Left ventricle myocardium superior (tissue), 1 donor: ENCODE measurements at places on chromosomes 16 and 17.

DNA sequence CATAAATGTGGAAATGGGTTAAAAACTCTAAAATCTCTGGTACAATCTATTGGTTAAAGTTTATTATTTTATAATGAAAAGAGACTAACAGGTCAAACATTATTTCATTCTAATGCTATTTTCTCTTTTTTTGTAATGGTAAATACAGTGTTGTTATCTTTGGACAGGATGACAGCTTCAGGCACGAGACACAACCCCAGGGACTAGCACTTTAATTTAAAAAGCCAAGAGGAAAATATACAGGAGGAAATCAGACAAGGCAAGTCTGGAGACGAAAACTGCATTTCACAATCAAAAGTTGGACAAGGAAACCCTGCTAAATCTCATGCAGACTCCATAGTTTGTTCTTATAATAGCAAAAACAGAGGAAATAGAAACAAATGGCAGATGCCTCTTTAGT is 589.1 kb upstream of the CDH8 start:
- no peak for DNase-seq

GRCh38 chr17:11144358-11145233 is 96.4 kb upstream of the SHISA6 start:
- no peak for DNase-seq

- no peak for DNase-seq
These were observed 14.7 kb downstream of the ST6GALNAC2 start for GRCh38 chr17:76570877-76571471.

DNA sequence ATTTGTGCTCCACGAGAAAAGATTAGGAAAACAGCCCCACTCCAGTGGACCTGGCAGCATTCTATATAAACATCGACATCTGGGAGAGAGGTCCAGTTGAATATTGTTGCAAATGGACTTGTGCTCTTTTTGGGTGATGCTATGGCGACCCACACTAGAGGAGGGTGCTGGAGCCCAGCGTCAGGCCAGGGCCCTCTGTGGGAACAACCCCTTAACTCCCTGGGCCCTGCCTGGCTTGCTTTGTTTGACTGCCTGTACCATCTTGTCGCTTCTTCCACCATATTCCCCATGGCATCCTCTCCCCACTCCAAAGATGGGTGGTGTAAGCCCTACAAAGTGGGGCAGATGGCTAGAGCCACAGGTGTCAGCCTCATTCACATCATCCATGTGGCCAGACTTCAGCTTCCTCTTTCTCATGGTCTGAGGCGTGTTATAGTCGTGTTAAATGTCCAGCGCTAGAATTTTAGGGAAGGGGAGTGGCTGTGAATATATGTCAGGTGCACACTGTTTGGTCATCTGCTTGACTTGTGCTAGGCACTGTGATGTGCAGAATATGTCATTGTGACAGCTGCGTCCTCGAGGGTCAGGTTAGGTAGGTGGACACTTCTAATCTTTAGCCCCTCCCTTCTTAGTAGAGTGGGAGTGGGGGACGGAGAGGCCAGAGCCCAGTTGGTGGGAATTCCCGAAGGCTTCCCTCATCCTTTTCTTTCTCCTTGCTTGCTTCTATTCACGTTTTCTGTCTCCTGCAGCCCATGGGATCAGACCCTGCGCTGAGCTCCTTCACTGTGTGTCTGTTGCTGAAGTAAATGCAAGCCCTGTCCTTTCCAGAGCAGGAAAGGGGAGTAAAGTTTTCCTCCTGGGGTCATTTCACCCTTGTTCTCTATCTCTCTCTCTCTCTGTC is 49.8 kb downstream of the MPRIP start:
- DNase-seq: no peak

DNA sequence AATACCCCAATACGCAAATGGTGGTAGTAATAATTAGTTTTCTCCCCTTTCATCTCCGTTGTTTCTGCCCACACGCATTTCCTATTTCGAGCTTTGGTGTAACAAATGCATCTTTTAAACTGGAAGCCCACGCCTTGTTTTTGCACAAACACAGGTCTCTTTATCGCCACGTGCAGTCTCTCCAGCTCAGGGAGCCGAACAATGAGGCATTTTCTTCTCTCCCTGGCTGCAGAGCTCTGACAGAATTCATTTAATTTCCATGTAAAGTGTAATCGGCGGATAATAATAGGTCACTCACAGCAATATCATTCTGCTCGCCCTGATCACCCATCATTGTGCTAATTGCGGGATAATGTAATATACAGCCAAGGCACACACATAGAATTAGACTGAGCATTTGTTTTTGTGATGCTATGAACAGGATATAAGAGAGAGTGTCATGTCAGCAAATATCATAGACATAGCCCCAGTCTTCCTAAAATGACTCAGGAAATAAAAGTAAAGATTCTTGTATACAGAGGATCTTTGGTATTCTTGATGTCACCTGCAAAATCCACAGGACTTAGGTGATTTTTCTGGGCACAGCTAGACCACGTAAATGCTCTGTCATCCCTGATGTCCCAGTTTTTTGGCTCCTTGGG is 452.6 kb upstream of the CDH11 start:
- no peak for DNase-seq

DNA sequence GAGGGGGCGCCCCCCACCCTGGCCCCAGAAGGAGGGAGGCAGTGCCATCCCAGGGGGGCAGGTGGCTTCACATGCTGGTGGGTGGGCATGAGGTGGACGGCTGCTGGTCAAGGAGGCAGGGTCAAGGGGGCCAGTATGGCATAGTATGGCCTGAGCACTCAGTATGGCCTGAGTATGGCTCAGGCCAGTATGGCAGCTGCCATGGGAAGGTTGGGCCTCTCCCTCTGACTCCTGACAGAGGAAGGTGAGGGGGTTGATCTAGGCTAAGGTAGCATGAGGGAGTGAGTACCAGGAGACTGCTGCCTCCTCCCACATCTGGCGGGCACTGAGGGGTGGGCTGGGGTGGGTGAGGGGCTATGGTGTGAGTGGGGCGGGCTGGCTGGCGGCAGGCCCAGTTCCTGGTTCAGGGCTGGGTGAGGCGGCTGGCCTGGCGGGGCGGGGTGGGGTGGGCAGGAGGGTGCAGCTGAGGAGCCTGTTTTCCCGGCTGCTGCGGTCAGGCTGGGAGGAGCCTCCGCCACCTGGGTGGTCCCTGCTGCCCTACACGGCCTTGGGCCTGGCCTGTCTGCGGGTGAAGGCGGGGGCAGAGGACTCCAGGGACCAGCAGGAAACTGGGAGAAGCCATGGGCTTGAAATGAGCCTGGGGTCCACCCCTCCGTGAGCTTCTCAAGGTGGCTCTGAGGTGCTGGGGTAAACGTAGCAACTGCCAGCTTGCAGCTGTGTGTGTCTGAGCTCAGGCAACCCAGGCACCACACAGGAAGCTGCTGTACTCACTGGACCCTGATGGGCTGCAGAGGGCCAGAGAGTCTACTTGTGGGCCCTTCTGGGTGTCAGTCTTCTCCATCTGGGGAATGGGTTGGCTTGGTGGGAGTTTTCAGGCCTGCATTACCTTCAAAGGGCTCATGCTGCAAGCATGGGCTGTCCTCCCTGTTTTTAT is 57.0 kb downstream of the RAI1 start:
- no peak for DNase-seq
